Hepatocyte (in vitro differentiated cells): ENCODE measurements at places on chromosomes 12 and 14. TPM values are rescaled to one million over a fixed set of nuclear protein-coding genes. Genes with fewer than 3 reads are reported as not detected.

DNA sequence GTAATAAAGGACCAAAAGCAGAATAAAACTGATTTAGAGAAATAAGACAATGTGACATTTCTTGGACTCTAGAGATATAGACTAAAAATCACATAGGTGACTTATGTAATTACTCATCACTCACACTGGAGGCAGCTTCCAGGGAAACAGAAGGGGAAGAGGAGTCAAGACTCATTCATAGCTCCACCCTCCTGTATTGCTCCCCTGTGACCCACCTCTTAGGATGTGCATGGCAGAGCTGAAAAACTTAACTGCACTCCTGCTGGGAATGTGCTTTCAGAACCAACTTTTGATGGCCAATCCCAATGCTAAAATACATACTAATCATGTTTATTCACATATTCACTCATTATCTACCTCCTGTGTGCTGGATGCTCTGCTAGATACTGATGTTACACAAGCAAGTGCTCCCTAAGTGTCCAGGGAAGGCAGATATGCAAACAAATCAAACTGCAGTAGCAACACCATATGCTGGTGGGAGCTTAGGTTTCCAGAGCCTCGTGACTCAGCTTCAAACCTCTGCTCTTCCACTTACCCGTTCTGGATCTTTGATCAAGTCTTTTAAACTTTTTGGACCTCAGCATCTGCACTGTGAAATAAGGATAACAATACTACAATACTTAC lies 316.1 kb downstream of the GALC start:
- no peaks in the 10 kb centered on the region for H3K36me3 ChIP-seq
- H3K4me3 ChIP-seq, result no peak overlapping the region
- H3K4me1 ChIP-seq, result no peaks in the 10 kb centered on the region
- no peaks in the 10 kb centered on the region for H3K27me3 ChIP-seq
- DNase-seq, result no peak

GRCh38 chr12:56408799-56409417 lies 40.3 kb downstream of the TIMELESS start:
- H3K27ac ChIP-seq, result no peak overlapping the region
- no peak for DNase-seq
- H3K4me3 ChIP-seq, result no peak overlapping the region
- H3K27me3 ChIP-seq, result no peaks in the 10 kb centered on the region

GRCh38 chr12:68904351-68904962 lies 28.5 kb downstream of the CPM start:
- no peaks in the 10 kb centered on the region for H3K27me3 ChIP-seq
- no peak overlapping the region for H3K4me3 ChIP-seq
- DNase-seq, result no peak
- no peaks in the 10 kb centered on the region for H3K36me3 ChIP-seq

- H3K27me3 ChIP-seq, result no peaks in the 10 kb centered on the region
- H3K4me1 ChIP-seq, result no peaks in the 10 kb centered on the region
- DNase-seq, result peak; percentile 11
- H3K27ac ChIP-seq, result no peak overlapping the region
- H3K4me3 ChIP-seq, result no peak overlapping the region
Measured at GRCh38 chr12:61891632-61892031, 368.6 kb upstream of the USP15 start.

- H3K27me3 ChIP-seq, result no peaks in the 10 kb centered on the region
- no peak for DNase-seq
- no peak overlapping the region for H3K4me3 ChIP-seq
- H3K36me3 ChIP-seq, result no peaks in the 10 kb centered on the region
Measured at GRCh38 chr12:74483057-74483456, 54.6 kb upstream of the ATXN7L3B start.

DNA sequence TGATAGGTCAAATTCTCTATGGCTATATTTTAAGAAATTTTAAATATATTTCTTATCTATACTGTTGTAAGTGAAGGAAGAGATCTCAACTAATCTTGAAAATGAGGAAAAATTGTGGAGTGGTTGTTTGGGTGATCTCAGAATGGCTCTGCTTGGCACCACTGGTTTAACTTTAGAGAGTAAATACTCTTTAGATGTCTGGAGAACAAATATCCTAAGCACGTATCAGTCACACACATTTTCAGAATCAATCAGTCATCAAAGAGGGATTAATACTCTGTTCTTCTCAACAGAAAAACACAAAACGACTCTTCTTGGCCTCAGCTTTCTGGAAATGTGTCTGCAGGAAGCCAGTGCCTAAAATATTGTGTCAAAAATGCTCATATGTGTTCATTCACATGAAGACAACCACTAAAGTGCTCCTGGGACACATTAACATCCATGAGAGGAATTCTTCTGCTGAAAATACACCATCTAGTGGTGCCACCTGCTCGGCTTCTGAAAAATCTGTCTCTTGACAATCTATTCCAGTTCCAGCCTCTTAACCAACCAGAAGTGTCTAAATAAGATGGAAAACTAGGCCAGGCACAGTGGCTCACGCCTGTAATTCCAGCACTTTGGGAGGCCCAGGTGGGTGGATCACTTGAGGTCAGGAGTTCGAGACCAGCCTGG lies 81.1 kb upstream of the CCDC198 start:
- no peaks in the 10 kb centered on the region for H3K36me3 ChIP-seq
- no peaks in the 10 kb centered on the region for H3K27me3 ChIP-seq
- no peak overlapping the region for H3K27ac ChIP-seq
- DNase-seq, result peak; percentile 9
- no peak overlapping the region for H3K4me3 ChIP-seq

DNA sequence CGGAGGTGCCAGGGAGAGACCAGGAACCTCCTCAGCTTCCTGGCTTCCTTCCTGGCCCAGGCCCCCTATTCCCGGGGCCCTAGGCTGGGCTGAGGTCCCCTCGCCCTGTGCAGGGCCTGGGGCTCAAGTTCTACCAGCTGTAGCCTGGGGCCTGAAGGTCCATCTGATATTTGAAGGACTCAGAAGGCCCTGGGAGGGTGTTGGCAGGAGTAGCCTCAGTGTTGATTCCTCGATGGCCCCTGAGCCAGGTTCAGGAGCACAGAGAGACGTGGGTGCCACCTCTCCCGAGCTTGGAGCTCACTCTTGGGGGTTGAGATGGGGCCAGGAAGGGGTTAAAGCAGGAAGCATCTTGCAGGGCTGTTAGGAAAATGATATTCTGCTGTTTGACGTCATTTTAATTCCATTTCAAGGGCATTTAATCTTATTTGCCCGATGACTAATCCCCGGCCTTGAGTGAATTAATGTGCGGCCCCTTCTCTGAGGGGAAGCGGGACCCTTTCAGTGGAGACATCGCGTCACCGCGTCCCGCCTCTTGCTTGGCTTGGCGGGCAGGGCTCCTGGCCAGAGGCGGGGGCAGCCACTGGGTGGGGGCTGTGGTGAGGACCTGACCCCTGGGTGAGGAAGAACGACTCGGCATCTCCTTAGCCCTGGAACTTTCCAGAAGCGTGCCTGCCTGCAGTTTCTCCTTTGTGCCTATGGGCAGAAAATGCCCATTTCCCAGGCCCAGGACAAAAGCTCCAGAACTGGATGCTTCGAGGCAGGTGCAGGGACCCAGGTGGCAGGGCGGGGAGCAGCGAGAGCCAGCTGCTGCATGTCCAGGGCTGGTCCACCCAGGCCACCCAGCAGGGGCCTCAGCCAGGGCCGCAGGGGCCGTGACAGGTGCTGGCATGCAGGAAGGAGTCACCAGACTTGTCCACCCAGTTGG lies 158.3 kb downstream of the KIF26A start:
- H3K27ac ChIP-seq, result no peak overlapping the region
- DNase-seq, result no peak
- no peak overlapping the region for H3K4me3 ChIP-seq
- H3K36me3 ChIP-seq, result no peaks in the 10 kb centered on the region
- no peaks in the 10 kb centered on the region for H3K27me3 ChIP-seq

- no peak overlapping the region for H3K4me3 ChIP-seq
- H3K27me3 ChIP-seq, result peaks cover 11% of the 10 kb centered on the region
- peaks cover 22% of the 10 kb centered on the region for H3K4me1 ChIP-seq
- DNase-seq, result peak; percentile 61
- H3K36me3 ChIP-seq, result no peaks in the 10 kb centered on the region
Measured at GRCh38 chr14:67513631-67514108, 19.4 kb upstream of the PLEKHH1 start.

- H3K36me3 ChIP-seq, result no peaks in the 10 kb centered on the region
- H3K27me3 ChIP-seq, result no peaks in the 10 kb centered on the region
- no peak for DNase-seq
- peaks cover 39% of the 10 kb centered on the region for H3K4me1 ChIP-seq
- no peak overlapping the region for H3K4me3 ChIP-seq
Measured at GRCh38 chr12:5258926-5259325, 173.0 kb upstream of the NTF3 start.

DNA sequence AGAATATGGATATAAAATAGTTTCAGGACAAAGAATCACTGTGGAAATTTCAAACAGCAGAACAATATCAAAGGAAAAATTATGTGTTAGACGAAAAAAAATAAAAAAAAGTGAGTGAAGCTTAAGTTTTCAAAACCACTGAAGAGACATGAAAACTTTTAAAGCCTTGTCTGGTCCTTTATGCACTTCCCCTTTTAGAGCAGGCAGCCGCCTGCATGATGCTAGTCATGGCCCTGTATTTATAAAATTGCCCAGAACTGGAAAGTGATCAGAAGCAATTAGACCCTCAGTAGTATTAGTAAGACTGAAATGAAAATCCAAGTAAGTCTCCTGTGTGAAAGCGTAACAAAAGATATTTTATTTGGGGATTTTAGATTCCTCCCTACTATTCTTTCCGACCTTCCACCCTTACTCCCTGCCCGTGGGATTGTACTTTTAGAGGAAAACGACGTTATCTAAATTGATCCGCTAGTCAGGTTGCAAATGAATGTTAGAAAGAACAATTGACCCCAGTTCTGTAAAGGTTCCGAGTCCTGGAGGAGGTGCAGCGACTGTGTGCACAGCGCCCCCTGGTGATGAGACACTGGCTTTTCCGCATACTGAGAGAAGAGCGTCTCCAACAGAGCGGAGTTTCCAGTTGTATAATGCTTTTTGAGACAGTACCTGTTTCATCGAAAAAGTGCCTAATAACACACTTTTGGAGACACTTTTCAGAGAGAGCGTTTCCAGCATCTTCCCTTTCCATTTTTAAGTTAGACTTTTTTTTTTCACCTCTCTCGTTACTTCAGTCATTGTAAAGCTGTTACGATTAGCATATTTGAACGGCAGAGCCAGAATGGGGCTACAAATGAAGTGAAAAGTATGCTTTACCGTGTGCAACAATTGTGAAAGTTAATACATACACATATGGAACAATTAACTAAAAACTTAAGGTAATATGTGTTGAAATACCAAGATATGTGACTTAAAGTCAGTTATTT lies 12.4 kb downstream of the MGST1 start:
- no peak overlapping the region for H3K27ac ChIP-seq
- H3K4me3 ChIP-seq, result no peak overlapping the region
- H3K36me3 ChIP-seq, result no peaks in the 10 kb centered on the region
- no peaks in the 10 kb centered on the region for H3K4me1 ChIP-seq

- DNase-seq, result no peak
- no peak overlapping the region for H3K4me3 ChIP-seq
- H3K27ac ChIP-seq, result no peak overlapping the region
- no peaks in the 10 kb centered on the region for H3K27me3 ChIP-seq
Measured at GRCh38 chr12:95518944-95519343, 32.3 kb downstream of the USP44 start.

- H3K4me1 ChIP-seq, result no peaks in the 10 kb centered on the region
- no peak overlapping the region for H3K27ac ChIP-seq
- no peaks in the 10 kb centered on the region for H3K27me3 ChIP-seq
- H3K36me3 ChIP-seq, result no peaks in the 10 kb centered on the region
- DNase-seq, result no peak
Measured at GRCh38 chr12:23686095-23686494, 263.4 kb downstream of the SOX5 start.

DNA sequence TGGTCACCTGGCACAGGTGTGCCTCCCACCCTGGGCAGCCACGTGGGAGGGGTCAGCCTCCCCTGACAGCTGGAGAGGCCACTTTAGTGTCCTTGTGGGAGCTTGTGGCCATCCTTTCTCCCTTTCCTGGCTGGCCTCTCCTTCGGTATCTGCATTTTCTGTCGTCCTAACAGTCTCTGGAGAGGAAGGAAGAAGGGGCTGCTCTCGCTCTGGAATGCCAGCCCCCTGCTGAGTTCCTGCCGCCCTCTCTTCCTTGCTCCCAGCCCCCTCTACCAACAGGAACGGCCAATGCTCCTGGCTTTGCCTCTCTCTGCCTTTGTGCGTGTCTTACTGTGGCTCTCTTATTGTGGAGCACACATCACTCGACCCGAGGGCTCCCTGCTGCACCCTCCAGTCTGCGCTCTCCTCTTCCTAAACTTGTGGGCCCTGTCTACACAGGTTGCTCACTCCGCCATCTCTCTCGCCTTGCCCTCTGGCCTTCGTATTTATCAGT lies 70.8 kb downstream of the FBXL14 start:
- H3K4me1 ChIP-seq, result peaks cover 11% of the 10 kb centered on the region
- H3K27ac ChIP-seq, result no peak overlapping the region
- peaks cover 15% of the 10 kb centered on the region for H3K27me3 ChIP-seq
- DNase-seq, result no peak
- no peak overlapping the region for H3K4me3 ChIP-seq

DNA sequence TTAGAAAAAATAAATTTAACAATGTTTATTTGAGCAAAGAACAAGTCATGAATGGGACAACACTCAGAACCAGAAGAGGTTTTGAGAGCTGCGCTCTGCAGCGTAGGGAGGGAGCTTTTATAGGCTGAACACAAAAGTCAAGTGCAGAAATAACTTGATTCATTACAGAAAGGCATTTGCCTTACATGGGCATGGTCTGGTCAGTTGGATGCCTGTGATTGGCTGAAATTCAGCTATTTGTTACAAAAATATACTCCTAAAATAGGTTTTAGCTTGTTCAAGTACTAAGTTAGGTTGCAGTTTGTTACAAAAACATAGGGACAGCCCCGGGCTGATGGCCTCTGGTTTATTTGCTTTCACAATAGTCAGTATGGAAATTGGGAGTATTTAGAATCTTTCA lies 118.0 kb downstream of the NUAK1 start:
- H3K4me3 ChIP-seq, result no peak overlapping the region
- H3K27ac ChIP-seq, result no peak overlapping the region
- H3K36me3 ChIP-seq, result no peaks in the 10 kb centered on the region

Gene ARG2
- 22.3 and 35.0 TPM in 2 replicates for total RNA-seq

Gene SPTLC2
- total RNA-seq, result 33.6 and 34.3 TPM in 2 replicates

Gene LRRC9
- total RNA-seq, result 0.13 and 0.28 TPM in 2 replicates

Gene SPTB
- total RNA-seq, result 1.1 and 2.1 TPM in 2 replicates
